ENCODE measurements at places on chromosomes 4 and X.

GRCh38 chr4:102713096-102713495, 47.7 kb downstream of the MANBA start:
- no peak for DNase-seq

GRCh38 chr4:142144813-142145212, 508.4 kb downstream of the IL15 start:
- DNase-seq, result no peak

DNA sequence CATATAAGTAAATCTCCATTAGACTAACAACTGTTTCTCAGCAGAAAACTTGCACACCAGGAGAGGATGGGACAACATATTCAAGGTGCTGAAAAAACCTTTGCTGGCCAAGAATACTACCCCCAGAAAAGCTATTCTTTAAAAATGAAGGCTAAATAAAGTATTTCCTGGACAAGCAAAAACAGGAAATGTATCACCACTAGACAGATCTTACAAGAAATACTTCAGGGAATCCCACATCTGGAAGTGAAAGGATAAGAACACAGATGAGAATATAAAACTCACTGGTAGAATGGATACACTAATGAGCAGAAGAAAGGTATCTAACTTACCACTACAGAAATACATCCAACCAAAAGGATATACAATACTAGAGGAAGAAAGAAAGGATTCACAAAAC, 27.0 kb upstream of the ADH1C start:
- no peak for DNase-seq

DNA sequence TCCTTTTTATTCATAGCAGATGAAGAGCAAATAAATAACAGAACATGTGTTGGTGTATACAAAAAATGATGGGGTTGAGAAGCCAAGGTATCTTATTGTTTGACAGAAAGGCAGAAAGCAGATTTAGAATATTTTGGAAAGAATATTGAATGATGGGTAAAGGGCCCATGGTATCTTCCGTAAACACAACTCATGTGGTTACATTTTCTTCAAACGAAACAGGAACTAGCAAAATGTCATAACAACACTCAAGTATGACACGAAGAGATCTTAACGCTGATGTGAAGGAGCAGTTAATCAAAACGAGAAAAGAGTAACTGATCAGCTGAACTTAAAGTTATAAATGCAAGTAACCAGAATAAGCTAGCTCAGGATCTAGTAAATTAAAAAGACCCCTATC, 195.7 kb upstream of the GK2 start:
- DNase-seq, result no peak

DNA sequence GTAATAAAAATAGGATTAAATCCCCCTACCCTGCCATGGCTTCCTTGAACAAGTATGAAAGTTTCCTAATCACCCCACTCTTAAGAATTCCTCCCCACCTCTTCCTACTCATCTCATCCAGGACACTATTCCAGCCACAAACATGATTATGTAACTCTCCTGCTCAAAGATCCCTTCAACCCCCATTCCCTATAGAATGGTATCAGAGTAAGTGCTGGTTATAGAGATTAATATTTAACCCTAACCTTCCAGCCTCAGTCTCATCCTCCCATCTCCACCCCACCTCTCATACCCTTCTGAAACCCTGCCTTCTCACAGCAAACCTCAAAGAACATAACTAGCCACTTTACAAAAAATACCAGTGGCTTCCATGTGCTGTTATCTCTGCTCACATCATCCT, 155.1 kb downstream of the PPP3CA start:
- DNase-seq, result no peak

DNA sequence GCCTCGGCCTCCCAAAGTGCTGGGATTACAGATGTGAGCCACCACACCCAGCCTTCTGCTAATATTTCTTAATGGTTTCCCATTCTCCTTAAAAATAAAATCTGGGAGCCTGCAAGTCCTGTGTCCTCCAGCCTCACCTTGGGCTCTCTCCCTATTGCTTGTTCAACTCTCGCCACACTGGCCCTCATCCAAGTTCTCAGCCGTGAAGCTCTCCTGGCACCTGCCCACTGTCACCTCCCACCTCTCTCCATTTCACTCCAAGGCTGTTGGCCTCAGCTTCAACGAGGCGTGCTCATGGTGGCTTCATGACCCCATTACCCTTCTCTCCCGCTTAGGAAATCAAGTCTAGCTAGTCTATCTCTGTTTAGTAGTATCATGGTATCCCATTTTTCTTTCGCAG, 9.5 kb upstream of the ETNPPL start:
- DNase-seq, result no peak

DNA sequence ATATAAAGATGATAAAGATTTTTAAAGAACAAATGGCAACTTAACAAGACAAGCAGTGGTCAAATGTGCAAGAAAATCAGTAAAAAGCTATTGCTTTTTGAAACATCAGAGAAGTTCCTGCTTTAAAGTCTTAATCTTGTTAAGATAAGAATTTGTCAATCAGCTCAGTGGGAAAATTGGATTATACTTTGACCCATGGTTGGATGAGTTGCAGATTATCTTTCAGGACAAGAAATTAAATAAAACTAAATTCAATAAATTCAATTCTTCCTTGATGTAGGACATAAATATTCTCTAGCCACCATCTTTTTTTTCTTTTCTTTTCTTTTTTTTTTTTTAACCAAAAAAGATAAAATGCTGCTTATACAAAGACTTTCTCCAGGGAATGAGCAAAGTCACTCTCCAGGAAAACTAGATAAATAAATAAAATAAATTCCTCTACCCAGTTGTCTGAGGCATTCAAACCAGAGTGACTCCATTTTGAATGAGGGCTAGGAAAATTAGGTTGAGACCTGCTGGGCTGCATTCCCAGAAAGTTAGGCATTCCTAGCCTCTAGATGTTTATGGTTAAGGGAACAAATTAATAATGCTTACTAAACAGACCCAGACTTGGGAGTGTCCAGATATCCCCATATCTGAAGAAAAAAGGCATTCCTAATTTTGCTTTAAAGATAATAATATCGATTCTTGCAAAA, 211.2 kb downstream of the SNCA start:
- no peak for DNase-seq

- no peak for DNase-seq
Observed at GRCh38 chr4:834368-835147, 8.6 kb upstream of the CPLX1 start.

All from NCI-H510A treated with DMSO at 0.1 percent for 48 hours (cell line).